ENCODE measurements at places on chromosomes 7 and 10.

DNA sequence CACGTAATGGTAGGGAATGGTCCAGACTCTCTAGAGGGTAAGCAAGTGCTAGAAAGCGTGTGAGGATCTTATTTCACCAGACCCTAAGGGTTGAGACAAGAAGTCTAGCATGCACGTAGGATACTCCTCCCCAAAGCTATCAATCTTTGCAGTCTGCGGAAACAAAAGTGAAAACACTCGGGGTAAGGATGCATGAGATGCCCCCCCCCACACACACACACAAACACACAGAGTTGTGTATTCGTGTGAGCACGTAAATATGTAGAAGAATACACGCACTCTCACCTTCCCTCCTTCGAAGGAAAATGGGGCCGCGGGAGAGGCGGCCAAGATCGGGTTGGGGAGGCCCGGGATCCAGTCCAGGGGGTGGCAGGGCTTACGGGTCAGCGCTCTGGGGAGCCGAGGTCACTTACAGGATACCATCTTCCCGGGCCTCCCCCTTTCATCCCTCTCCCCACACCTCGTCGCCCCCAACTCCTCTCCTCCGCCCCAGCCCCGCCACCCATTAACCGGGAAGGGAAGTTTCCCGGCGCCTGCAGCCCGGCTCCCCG, 455 bp downstream of the CUL2 start:
- no peak for DNase-seq

DNA sequence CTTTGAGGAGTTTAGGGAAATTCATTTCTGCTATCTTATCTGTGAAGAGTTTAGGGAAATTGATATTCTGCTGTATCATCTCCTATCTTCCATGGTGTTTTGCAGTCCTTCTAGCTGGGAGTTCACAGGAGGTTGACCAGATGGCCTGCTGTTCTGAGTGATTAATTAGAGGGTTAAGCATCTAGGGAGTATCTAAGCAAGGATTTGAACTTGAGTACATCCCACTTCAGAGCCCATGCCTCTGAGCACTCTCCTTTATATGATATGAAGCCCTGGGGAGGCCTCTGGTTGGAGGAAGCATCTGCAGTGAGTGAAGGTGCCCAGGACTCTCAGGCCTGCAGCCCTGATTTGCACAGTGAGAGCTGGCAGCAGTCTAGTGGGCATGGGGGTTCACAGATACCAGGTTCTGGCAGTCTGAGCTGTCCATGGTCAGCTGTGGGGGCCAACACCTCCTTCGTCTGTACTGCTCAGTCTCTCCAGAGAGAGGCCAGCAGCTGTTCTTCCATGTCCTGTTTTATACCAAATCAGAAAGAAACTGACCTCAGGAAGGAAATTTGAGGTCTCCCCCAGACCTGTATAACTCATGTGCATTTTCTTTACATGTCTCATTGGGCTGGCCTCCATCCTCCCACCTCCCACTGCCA, 156.9 kb downstream of the PLCE1 start:
- DNase-seq = no peak

- DNase-seq = no peak
These were observed 1.0 kb downstream of the NPM3 start for GRCh38 chr10:101781984-101782810.

GRCh38 chr10:127934383-127934782, 27.5 kb downstream of the PTPRE start:
- DNase-seq = no peak

DNA sequence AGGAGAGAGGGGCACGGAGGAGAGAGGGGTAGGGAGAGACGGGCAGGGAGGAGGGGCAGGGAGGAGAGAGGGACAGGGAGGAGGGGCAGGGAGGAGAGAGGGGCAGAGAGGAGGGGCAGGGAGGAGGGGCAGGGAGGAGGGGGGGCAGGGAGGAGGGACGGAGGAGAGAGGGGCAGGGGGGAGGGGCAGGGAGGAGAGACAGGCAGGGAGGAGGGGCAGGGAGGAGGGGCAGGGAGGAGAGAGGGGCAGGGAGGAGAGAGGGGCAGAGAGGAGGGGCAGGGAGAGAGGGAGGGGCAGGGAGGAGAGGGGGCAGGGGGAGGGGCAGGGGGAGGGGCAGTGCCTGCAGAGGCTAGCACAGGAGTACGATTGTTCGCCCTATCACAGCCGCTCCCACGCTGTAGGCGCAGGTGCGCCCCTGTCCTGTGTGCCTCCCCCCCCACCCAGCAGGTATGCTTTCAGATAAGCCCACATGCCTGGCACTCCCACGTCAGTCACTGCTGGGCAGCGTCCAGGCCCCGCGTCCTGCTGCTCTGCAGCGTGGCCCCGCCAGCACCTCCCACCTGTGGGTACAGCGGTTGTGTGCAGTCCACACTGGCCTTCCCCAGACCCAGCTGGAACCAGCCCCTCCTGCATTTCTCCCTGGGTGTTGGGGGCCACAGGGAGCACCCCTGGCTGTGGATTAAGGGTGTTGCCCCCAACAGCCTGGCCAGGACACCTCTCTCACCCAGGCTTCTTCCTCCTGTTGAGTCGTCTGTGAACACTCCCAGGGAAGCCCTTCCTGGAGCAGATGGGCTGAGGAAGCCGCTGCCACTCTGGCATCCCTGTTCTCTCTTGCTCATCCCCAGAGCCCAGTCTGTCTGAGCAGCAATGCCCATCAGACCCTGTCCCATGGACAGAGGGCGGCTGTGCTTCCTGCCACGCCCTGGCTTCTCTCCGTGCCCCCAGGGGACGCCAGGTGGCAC, 10.8 kb downstream of the NKX6-2 start:
- DNase-seq = no peak

DNA sequence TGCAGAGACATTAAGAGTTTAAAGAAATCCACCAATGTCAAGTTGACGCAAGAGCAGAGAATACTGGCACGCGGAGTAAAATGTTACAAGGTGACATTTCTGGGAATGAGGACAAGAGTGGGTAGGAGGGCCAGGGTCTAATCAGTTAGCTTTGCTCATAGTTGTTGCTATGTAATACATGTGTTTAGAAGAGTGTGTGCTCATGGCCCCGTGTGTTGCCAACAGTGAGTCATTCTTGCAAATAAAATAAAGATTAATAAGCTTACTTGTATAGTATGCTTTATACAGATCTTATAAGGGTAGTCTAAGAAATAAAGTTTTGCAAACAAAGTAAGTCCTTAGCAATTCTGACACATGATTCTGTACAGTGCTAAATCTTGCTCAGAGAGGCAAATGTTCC, 64.5 kb downstream of the DNMBP start:
- no peak for DNase-seq

GRCh38 chr7:144780071-144780608, 55.7 kb downstream of the TPK1 start:
- no peak for DNase-seq

GRCh38 chr10:119657725-119658124, 6.5 kb downstream of the BAG3 start:
- DNase-seq = no peak

- no peak for DNase-seq
These were observed 84.7 kb downstream of the SLC16A9 start for GRCh38 chr10:59624951-59625350.

DNA sequence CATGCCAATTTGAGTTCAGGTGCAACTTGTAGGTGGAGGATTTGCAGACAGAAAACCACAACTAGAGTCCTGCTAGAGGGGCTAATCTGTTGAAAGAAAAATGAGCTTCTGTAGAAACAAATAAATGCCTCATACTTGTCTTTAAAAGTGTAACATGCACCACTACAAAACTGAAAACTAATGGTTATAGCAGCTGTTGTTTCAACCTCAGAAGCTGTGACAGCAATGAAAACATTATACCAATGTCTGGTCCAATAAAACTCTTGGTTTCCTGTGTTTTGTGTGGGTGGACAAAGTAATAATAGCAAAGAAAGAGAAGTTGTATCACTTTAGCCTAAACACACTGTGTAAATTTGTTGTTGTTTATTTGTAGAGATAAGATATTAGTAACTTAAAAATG, 3.4 kb upstream of the PPP1R9A start:
- no peak for DNase-seq

- DNase-seq = no peak
These were observed 219.6 kb downstream of the ARHGAP12 start for GRCh38 chr10:31709028-31709427.

- no peak for DNase-seq
These were observed 5.9 kb upstream of the OR2F1 start for GRCh38 chr7:143948733-143949132.

GRCh38 chr7:23346316-23346715, 47.2 kb downstream of the MALSU1 start:
- no peak for DNase-seq

DNA sequence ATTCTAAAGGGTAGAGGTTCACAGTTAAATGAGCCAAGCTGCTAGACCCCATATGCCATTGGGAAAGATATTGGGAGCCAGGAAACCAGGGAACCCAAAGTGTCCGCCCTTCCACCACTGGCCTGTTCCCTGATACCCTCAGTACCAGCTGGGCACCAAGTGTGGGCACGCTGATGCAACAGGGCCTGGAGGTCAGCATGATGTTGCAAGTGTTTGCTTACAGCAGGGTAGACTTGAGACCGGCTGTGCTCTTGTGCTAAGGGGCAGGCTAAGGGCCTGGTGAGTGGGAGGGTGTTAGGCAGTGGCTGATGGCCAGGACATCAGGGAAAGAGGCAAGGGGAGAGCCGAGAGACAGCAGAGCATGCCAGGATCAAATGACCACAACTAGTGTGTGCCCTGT, 21.0 kb upstream of the MYL7 start:
- no peak for DNase-seq

DNA sequence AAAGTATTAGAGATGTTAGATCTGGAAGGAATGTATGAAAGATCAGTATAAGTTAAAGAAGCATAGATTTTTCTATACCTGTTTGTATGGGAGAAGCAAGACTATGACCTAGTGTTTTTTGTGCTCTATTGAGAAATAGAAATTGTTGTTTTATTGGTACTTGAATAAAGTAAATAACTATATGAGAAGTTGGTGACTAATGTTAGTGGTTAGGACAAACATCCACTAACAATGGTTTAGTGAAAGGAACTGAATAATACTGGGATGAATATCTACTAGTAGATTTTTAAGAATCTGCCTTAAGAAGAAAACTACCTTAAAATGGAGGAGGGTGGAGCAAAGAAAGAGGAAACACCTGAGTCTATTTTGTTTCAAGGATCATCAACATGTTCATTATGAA, 521.1 kb upstream of the POT1 start:
- DNase-seq = no peak

- no peak for DNase-seq
These were observed 22.4 kb downstream of the BRI3 start for GRCh38 chr7:98303906-98304305.

- no peak for DNase-seq
These were observed 395.7 kb downstream of the THSD7A start for GRCh38 chr7:11436316-11436715.

- no peak for DNase-seq
These were observed 38.2 kb upstream of the RPA3 start for GRCh38 chr7:7756577-7756976.

- no peak for DNase-seq
These were observed 34.8 kb upstream of the CCSER2 start for GRCh38 chr10:84293574-84294016.

DNA sequence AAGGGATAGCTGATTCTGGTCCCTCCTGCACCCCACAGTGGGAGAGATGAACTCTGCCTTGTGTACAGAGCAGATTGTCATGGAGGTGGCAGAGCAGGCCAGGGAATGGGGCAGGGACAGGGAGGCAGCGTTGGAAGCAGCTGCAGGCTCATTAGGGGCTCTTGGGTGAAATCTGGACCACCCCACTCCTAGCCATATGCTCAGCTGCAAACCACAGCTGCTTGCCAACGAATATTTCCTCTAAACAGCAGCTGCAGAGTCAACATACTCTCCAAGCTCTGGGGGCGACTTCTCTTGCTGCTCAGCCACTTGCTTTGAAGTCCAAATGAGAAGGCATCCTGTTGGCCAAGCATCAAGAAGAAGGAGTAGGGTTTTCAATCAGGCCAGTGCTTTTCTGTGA, 302.3 kb upstream of the AUTS2 start:
- DNase-seq = no peak

All from SJSA1 (cell line).